ENCODE measurements at places on chromosomes 5 and 9.

- no peak for DNase-seq
Observed at GRCh38 chr5:170756691-170757090, 26.8 kb upstream of the GABRP start.

GRCh38 chr5:115985802-115986757 lies 23.8 kb downstream of the LVRN start:
- DNase-seq: no peak

GRCh38 chr5:76495870-76496269 lies 92.8 kb downstream of the IQGAP2 start:
- DNase-seq: no peak

DNA sequence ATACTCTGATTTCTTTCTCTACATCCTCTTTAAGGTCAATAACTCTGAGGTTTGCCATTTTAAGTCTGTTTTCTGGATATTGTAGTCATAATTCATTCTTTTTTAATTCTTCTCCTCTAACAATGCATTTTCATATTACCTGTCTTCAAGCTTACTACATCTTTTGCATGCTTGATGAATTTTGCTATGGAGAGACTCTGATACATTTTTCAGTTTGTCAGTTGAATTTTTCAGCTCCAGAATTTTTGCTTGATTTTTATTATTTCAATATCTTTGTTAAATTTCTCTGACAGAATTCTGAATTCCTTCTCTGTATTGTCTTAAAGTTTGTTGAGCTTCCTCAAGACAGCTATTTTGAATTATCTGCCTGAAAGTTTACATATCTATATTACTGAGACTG lies 159.8 kb upstream of the ST8SIA4 start:
- DNase-seq: no peak

- DNase-seq: no peak
Observed at GRCh38 chr9:134794663-134795370, 85.8 kb upstream of the FCN2 start.

- DNase-seq: no peak
Observed at GRCh38 chr5:94376672-94377345, 241.6 kb downstream of the KIAA0825 start.

DNA sequence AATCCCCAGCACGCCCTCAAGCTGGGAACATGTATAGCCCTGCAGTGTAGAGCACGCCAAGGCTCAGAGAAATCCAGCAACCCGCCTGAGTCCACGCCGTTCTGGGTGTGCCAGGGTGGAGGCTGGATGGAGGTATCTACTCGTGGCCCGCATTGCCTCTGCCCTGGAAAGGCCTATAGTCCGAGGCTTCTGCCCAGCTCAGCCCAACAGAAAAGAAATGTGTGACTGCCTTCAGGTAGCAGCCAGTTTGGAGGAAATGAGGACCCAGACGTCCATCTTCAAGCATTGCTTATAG lies 18.2 kb downstream of the S1PR3 start:
- no peak for DNase-seq

- DNase-seq: no peak
Observed at GRCh38 chr9:114897196-114897595, 33.2 kb downstream of the TNFSF8 start.

DNA sequence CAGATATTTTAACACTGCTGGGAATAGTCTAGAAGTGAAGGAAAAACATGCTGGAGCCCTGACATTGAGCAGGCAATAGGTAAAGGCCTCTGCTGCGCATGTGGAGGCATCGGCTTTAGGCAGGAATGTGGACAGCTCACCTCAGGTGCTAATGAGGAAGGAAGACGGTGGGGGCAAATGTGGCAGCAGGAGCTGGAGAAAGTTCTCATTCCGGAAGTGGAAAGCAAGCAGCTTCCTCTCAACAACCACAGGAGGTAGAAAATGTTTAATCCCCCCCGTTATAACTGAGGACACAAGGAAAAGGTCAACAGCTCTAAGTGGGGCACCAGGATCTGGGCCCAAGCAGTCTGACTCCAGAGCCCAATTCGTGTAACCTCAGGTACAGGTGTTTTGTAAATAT lies 7.6 kb upstream of the RPS14 start:
- no peak for DNase-seq

DNA sequence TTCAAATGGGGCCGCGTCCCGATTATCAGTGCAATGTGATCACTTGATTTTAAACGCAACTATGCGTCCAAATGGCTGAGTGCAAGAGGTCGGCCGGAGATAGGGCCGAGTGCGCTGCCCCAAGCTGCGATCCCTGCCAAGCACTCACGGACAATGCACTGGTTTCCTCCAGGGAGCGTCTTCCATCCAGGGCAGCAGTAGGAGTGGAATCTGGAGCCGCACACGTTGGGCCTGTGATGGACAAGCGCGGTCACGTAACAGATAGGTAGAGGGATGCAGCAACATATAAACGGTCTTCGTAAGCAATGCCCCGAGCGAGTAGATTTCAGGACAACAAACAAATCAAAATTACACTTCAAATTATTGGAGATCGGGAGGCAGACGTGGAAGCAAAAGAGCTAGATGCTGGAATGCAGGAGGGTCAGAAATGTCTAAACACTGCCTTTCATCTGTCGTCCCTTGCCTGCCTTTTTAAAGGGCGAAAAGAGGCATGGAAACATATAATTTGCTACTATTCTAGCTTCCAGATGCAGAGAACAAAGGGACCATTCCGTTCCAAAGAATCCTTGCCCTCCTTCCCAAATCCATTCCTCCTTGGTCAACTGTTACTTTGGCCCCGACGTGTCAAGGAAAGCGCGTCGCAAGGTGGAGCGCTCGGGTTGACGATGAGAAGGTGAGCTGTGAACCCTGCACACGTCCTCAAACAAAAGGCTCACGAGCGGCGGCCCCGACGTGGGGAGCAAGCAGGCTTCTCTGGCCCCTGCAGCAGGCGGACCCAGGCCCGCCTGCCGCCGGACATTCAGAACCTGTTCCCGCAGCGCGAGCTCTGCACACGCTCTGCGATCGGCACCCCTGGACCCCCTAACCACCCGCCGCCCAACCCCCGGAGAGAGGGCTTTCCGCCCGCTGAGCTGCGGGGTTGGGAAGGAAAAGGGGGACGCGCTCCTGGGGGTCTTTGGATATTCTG lies 1.5 kb downstream of the FBN2 start:
- no peak for DNase-seq

- no peak for DNase-seq
Observed at GRCh38 chr5:178080618-178081410, 32.5 kb upstream of the N4BP3 start.

GRCh38 chr5:138492560-138493045 lies 27.3 kb downstream of the EGR1 start:
- no peak for DNase-seq

GRCh38 chr5:168274406-168274805 lies 17.0 kb upstream of the WWC1 start:
- DNase-seq: no peak

- no peak for DNase-seq
Observed at GRCh38 chr5:40495237-40495635, 184.5 kb upstream of the PTGER4 start.

GRCh38 chr5:107364443-107365319 lies 306.1 kb downstream of the EFNA5 start:
- DNase-seq: no peak

GRCh38 chr9:94980947-94981722 lies 254.6 kb downstream of the AOPEP start:
- no peak for DNase-seq

DNA sequence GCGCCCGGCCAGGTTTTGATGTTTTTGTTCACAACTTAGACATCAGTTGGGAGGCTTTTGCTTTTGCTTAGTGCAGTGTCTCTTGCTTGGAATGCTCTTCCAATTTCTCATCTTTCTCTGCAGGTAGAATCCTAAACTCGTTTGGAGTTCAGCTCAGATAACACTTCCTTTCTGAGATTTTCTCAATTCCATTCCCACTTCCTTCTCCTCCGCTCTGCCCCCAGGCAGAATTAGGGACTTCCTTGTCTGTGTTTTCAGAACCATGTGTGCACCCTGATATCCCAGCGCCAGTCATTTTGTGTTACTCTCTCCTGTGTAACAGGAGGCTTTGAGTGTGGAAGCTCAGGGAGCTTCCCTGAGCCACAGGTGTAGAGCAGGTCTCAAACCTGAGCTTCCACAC lies 171.0 kb downstream of the INSYN2B start:
- DNase-seq: no peak

GRCh38 chr5:93995126-93995621 lies 253.8 kb upstream of the POU5F2 start:
- no peak for DNase-seq

GRCh38 chr5:119031011-119031886 lies 39.6 kb upstream of the DMXL1 start:
- DNase-seq: no peak

DNA sequence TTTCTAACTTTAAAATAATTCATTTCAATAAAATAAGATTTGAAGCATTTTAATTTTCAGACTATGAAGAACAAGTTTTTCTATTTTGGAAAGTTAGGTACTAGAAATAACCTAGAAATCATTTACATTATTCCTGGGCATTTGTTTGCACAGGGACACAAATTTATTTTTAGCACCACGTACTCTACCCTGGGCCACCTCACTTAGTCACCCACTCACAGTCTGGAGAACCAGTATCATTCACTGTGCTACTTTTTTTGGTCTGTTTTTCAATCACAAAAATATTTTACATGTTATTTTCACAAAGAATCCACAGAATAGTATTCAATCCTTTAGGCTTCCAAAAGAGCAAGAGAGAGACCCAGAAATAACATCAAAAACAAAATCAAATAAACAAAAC lies 128.6 kb upstream of the ACOT12 start:
- DNase-seq: no peak

- no peak for DNase-seq
Observed at GRCh38 chr5:173498286-173498685, 118.2 kb downstream of the BOD1 start.

DNA sequence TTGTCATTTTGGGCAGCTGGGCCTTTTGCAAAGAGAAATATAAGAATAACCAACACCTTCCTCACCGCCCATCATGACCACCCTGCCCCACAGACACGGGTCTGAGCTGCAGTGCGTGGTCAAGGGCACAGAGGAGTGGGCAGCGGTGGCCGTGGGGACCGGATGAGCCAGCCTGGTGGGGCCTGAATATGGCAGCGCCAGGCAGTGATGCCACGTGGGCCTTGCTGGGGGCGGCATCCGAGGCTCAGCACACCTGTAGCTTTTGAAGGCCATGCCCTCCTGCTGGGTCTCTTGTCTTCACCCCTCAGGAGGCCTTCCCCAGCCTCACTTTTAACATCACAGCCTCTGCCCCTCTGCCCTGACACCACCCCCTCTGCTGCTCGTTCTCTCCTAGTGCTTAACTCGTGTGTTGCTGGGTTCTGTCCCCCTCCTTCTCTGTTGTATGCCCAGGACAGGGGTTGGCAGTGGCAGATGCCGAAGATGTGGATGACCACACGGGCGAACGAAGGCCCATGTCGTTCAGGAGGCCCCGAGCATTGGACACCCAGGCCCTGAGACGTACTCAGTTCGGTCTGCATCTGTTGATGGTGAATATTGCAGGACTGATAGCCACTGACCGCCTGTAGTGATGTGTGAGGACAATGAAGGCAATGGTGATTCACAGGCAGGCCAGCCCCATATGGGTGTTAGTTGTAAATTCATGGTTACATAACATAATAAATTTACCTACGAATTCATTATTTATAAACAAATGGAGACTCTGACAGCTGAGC lies 46.0 kb downstream of the AHRR start:
- DNase-seq: no peak

GRCh38 chr9:128818839-128819715 lies 777 bp downstream of the ENDOG start:
- peak; percentile 2 for DNase-seq

- no peak for DNase-seq
Observed at GRCh38 chr9:101540069-101540468, 6.4 kb downstream of the RNF20 start.

DNA sequence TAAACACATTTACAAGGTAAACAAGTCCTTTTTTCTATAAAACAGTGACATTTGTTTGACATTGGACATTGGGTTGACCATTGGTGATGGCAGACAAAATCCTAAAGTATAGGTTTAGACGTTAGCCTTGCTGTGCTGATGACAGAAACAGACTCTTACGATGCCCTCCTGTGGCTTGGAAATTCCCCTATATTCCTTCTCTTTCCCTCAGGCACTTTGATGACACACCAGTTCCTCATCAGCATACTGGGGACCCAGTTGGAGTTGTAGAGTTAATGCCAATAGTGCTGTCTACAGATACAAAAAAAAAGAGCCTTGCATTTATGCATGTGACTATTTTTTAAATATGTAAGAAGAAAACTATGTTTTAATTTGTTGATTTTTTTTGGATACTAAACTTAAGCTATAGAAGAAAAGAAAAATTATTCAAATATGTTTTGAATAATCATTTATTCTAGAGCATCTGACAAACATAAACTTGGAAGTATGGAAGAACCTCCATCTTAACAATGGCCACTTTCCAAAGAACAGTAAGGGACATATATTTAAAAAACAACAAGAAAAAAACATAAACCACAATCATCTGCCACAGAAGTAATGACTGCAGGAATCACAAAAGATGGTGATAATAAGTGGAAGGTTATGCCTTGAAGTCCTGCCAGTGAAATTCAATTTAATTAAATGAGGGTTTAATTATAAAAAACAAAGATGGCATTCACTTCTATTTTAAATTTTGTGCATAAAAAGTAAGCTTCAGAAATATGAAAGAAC lies 75.6 kb upstream of the SNCAIP start:
- no peak for DNase-seq

- DNase-seq: no peak
Observed at GRCh38 chr5:162503796-162504195, 436.2 kb downstream of the GABRG2 start.

DNA sequence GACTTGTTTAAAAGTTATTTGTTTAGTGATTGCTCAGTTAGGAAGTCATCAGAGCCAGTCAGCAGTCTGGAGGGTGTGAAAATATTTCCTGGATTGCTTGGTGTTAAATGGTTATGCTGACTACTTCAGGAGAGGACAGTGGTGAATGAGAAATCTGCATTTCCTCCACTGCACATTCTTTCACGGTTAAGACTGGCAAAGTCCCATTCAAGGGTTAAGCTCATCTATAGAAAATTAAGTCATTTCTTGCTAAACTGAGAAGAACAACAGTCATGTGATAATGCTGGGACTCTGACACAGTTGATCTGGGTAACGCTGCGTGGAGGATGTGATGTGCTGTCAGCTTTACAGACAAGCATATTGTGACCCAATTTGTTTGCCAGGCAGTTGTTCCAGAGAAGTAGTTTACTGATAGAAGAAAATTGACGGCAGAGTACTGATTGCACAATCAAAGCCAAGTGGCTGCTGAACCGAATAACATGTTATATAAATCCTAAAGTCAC lies 80.4 kb downstream of the GRAMD2B start:
- DNase-seq: no peak

DNA sequence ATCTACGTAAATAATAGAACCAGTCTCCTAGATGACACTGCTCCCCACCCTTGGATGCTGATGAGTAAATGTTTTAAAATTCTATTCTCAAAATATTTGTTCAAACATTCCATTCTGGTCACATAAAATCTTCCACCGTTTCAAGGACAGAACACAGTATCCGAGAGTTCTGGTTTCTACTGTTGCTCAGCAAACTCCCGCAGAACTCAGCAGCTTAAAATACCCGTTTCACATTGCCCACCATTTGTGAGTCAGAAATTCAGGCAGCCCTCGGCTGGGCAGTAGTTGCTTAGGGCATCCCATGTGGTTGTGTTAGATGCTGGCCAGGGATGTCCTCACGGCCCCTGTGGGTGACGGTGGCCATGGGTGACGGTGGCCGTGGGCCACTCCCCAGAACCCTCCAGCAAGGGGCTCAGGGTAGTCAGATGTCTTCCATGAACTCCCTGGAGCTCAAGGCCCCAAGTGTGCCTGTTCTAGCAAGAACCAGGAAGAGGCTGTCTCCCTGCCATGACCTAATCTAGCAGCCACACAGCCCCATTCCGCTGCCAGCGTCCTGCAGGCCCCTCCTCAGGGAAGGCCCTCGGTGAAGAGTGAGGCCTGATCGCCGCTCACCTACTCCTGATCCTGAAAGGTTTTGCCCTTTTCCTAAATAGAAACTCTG lies 17.4 kb downstream of the MGAT1 start:
- DNase-seq: no peak
